ENCODE measurements at places on chromosomes 4 and X.

- no peak for DNase-seq
Observed at GRCh38 chr4:42655921-42656678, 805 bp downstream of the ATP8A1 start.

DNA sequence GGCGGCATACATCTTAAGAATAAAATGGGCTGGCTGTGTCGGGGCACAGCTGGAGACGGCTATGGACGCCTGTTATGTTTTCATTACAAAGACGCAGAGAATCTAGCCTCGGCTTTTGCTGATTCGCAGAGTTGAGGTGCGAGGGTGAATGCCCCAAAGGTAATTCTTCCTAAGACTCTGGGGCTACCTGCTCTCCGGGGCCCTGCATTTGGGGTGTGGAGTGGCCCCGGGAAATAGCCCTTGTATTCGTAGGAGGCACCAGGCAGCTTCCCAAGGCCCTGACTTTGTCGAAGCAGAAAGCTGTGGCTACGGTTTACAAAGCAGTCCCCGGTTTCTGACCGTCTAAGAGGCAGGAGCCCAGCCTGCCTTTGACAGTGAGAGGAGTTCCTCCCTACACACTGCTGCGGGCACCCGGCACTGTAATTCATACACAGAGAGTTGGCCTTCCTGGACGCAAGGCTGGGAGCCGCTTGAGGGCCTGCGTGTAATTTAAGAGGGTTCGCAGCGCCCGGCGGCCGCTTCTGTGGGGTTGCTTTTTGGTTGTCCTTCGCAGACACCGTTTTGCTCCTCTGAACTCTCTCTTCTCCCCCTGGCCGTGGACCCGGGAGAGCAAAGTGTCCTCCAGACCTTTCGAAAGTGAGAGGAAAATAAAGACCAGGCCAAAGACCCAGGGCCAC is 1.9 kb downstream of the SHOX start:
- DNase-seq, result no peak

DNA sequence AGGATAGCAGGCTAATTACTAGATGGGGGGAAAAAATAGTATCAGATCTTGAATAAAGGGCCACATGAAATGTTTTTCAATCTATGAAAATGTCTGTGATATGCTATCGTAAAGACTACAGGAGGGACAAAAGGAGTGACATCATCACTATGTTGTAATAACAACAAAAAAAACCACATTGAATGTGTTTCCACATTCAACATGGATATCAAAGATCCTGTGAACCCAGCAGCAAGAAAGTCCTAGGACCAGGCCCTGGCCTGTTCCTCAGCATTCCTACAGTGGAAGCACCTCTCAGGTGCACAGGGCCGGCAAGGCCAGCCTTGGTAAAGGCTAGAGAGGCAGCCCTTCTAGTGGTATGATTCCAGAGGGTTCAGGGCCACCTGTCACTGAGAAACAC is 118.3 kb downstream of the RELL1 start:
- DNase-seq, result no peak

- DNase-seq, result no peak
Observed at GRCh38 chr4:48943387-48943786, 36.8 kb upstream of the OCIAD2 start.

DNA sequence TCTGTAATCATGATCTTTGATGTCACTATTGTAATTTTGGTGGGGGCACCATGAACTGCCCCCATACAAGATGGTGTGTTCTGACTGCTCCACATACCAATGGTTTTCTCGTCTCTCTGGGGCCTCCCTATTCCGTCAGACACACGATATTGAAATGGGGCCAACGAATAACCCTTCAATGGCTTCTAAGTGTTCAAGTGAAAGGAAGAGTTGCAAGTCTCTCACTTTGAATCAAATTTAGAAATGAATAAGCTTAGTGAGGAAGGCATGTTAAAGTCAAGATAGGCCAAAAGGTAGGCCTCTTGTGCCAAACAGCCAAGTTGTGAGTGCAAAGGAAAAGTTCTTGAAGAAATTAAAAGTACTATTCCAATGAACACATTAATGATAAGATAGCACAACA is 205.4 kb downstream of the SPRY1 start:
- DNase-seq, result no peak

DNA sequence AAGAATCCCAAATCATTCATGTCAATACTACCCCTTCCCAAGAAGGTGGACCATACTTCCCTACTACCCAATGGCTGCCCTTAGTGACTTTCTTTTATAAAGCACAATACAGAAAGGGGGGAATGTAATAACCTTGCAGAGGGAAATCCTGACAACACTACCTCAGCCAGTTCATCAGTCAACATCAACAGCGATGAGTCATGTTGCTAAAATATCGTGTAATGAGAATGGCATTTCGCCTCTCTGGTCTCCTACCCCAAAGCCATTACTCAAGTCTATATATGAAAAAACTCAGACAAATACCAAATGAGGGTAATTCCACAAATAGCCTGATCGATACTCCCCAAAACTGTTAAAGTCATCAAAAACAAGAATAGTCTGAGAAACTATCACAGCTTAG is 3.3 kb upstream of the MAGEA8 start:
- no peak for DNase-seq

GRCh38 chr4:23006756-23007155 is 314.0 kb downstream of the GBA3 start:
- no peak for DNase-seq

GRCh38 chr4:11669156-11669555 is 240.5 kb upstream of the HS3ST1 start:
- DNase-seq, result no peak

DNA sequence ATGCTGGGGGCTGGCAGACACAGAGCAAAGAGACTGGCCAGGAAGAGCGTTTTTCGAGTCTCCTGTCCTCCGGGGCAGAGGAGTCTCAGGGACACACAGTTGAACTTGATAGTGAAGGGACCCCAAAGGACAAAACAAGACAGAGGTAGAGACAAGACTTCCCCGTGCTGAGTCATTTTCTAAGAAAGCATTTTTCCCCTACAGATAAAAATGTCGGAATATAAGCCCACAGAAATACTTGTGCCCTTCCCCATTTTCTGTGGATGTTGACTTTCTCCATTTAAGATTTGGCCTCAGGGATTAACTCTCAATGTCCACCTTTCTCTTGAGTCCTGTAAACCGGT is 523 bp upstream of the BTK start:
- DNase-seq, result no peak

DNA sequence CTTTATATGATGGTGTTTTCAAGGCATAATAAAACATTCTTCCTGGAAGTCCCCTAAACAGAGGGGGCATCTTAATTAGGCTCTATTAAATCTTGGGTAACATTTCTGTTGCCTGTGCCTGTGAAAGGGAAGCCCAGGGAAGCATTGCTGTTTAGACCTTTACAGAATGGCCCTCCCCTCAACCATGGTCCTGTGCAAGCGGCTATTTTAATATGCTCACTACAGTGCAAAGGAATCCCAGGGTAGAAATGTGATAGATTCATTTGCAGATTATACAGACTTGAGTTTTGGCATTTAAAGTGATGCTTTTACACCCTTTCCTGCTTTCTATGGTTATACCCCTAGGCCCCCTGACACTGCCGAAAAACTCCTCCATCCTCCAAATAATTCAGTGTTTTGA is 65.3 kb downstream of the CLCN5 start:
- no peak for DNase-seq

- no peak for DNase-seq
Observed at GRCh38 chr4:45636175-45636574, 487.7 kb downstream of the GABRG1 start.

GRCh38 chr4:53748328-53748772 is 157.1 kb upstream of the LNX1 start:
- DNase-seq, result no peak

All from AG04450 (cell line).